ENCODE measurements at places on chromosomes 2 and 18.

GRCh38 chr2:69946351-69947324, 14.8 kb downstream of the ASPRV1 start:
- no peak for DNase-seq

- DNase-seq = no peak
Observed at GRCh38 chr2:60331115-60331809, 222.2 kb downstream of the BCL11A start.

DNA sequence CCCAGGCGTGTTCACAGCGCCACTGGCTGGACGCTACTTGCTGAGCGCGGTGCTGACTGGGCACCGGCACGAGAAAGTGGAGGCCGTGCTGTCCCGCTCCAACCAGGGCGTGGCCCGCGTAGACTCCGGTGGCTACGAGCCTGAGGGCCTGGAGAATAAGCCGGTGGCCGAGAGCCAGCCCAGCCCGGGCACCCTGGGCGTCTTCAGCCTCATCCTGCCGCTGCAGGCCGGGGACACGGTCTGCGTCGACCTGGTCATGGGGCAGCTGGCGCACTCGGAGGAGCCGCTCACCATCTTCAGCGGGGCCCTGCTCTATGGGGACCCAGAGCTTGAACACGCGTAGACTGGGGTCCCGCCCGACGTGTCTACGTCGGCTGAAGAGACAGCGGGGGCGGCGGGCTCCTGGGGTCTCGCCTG, 891 bp upstream of the KHK start:
- DNase-seq = peak; percentile 81

- DNase-seq = no peak
Observed at GRCh38 chr2:157053876-157054275, 203.6 kb upstream of the GALNT5 start.

- no peak for DNase-seq
Observed at GRCh38 chr2:168930242-168930641, 29.2 kb downstream of the G6PC2 start.

GRCh38 chr2:41768310-41768709, 279.5 kb upstream of the PKDCC start:
- DNase-seq = no peak

GRCh38 chr2:20182241-20182931, 42.5 kb downstream of the SDC1 start:
- no peak for DNase-seq

DNA sequence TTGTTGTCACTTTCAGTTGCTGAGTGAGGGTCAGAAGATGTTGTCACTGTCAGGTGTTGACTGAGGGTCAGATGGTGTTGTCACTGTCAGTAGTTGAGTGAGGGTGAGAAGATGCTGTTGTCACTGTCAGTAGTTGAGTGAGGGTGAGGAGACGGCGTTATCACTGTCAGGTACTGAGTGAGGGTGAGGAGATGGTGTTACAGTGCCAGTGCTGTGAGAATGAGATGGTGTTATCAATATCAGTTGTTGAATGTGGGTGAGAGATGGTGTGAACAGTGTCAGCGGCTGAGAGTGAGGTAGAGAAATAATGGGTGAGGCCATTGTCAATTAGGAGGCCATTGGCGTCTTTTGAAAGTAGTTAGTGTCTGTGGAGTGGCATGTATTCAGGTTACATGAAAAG, 1.6 kb upstream of the ATP9B start:
- DNase-seq = no peak

- DNase-seq = no peak
Observed at GRCh38 chr18:69257861-69258458, 142.7 kb upstream of the DOK6 start.

- DNase-seq = no peak
Observed at GRCh38 chr2:181746844-181747243, 66.5 kb upstream of the NEUROD1 start.

GRCh38 chr2:76444732-76445131, 734.0 kb upstream of the GCFC2 start:
- no peak for DNase-seq

DNA sequence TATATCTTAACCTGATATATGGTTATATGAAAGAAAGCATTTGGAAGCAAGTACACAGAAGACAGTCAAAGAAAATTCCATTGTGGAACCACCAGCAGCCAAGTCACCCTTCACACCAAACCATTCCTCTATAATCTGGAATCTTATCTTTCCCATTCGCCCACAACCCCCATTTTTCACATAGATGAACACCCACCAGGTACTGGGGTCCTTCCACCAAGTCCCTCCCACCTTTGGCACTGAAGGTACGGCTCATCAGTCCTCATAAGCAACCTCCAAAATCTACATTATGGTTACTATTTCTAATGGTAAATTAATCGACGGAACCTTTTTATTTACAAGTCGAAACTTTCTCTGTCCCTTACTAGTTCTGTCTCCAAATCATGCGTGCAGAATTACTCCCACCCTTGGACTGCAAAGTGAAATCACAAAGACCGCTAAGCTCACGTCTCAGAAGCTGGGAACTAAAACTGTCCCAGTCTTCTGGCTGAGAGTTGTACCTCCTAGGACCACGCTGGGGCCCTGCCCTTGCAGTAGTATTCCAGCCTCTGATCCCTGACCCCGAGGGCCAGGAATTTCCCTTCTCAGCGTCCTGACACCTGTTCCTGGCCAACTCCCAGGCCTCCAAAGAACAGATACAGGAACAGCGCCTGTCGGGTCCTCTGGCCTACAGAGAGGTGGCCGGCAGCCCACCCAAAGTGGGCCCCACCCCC, 702 bp downstream of the OLA1 start:
- peak; percentile 44 for DNase-seq

DNA sequence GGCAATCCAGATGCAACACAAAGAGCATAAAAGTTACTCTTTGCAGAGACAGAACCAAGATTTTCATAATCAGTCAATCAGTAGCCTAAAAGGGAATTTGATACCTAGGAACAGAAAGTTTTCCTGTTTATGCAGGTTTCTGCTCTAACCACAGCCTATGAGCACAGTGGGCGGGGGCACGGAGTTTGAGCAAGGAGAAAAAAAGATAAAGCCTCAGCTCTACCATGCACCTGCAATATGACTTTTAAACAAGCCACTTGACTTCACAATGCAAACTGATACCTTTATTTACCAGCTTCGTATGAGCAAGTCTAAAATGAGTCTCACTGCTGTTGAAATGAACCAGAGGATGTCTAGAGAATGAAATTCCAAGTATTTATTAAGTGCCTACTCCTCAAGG, 5.6 kb upstream of the LRATD1 start:
- peak; percentile 54 for DNase-seq

DNA sequence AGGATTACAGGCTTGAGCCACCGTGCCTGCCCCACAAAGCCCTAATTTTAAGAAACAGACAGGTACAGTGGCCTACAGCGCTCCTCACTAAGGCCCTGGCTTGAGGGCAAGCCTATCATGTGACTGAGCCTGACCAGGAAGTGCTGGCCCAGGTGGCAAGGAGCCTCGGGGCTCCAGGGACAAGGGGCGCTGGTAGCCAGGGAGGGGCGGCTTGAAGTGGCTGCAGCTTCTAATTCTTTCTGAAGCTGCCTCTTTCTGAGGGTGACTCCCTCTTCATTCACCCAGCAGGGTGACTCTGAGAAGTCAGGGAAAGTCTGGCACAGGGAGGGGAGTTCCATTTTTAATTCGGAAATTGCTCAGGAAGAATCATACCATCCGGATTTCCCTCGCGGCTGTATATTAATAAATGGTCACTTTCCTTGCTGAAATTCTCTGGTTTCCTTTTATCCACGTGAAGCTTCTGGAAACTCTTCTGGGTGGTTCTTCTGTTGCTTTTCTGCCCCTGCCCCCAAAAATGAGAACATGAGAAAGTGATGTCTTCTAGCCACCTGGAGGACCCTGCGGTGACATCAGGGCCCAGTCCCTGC, 115.7 kb downstream of the FAM210A start:
- DNase-seq = no peak

- DNase-seq = no peak
Observed at GRCh38 chr2:146784602-146785001, 1060.2 kb upstream of the ACVR2A start.

DNA sequence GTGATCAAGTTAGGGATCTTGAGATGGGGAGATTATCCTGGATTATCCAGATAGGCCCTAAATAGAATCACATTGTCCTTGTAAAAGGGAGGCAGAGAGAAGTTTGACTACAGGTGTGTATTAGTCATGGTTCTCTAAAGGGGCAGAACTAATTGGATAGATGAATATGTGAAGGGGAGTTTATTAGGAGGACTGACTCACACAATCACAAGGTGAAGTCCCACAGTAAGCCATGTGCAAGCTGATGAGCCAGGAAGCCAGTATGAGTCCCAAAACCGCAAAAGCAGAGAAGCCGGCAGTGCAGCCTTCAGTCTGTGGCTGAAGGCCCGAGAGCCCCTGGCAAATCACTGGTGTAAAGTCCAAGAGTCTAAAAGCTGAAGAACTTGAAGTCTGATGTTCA, 275.8 kb downstream of the KCNS3 start:
- no peak for DNase-seq

GRCh38 chr2:7182525-7182924, 265.3 kb downstream of the RNF144A start:
- DNase-seq = no peak

DNA sequence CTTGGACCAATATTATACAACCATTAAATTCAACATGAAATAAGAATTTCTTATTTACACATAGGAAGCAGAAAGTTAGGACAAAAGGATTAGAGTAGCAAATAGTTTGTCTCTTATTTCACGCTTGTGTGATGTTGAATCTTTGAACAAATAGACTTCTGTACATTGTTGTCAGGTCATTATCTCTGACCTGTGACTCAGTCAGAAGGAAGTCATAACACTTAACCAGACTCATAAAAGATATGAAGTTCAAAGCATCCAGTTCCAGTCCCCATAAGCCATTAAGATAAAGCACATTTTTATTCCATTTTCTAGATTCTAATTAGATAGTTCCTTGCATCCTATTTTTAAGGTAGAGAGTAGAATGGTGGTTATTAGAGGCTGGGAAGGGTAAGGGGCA, 130.8 kb downstream of the UPP2 start:
- DNase-seq = no peak

GRCh38 chr2:190415794-190416775, 7.9 kb downstream of the MFSD6 start:
- DNase-seq = no peak

DNA sequence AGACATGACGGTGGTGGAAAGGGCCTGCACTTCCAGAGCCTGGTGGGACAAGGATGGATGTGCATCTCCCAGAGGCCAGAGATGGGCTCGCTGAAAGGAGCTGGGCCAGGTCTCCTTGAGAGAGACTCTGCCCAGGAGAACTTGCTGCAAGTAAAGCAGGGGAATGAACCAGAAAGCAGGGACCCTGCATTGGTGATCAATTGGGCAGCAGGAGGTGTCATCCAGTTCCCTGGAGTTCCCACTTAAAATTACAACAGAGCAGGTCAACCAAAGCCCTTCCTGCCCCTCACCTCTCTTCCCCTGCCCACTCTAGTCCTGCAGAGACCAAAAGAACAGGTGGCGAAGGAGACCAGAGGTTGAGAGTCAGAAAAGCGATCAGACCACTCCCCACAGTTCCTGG, 69.7 kb upstream of the CAB39 start:
- no peak for DNase-seq

- DNase-seq = no peak
Observed at GRCh38 chr2:176494949-176495353, 225.7 kb downstream of the MTX2 start.

- no peak for DNase-seq
Observed at GRCh38 chr2:73859721-73860586, 31.2 kb downstream of the STAMBP start.

GRCh38 chr18:44552706-44553105, 128.0 kb upstream of the SETBP1 start:
- no peak for DNase-seq

Data from colonic mucosa (tissue), 4 donors.